ENCODE measurements at places on chromosomes 2 and 18.

DNA sequence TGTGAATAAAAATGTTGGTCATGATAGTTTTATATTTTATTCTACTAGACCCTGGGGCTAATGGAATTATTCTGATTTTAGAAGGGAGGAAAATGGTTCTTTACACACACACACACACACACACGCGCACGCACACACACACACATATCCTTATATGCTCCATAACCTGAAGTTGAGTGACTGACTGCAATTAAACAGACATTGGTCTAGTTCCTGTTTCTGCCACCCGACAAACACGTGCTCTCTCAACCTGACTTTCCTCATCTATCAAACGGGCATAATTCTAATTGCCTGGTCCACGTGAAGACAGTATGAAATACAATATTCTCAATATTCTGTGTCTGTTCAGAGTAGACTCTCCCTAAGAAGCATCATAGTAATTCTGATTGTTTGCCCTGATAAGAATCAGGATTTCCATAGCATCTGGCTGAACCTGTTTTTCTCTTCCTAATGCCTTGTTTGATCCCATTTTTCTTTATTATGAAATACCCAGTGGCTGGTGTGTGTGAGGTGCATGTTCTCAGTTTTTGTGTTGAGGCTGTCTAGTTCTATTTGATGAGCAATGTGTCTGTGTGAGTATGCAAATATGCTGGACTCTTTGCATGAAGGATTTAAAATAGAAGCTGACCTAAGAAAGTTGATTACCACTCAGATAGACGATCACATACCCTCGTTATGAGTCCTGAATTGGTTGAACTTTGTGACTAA, 51.0 kb downstream of the SETBP1 start:
- DNase-seq = no peak

DNA sequence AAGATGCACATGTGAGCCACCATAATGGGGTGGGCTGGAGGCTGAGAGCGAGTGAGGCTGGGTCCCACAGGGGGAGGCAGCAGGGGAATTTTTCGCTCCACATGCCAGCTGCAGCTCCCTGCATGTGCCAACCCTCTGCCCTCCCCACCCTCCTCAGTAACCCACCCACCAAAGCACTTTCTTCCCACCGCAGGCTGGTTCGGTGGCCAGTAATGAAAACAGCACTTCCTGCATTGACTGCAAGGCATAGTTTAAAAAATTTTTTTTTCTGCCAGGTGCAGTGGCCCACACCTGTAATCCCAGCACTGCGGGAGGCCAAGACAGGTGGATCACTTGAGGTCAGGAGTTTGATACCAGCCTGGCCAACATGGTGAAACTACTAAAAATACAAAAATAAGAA, 147.5 kb upstream of the TTC39C start:
- DNase-seq = no peak

DNA sequence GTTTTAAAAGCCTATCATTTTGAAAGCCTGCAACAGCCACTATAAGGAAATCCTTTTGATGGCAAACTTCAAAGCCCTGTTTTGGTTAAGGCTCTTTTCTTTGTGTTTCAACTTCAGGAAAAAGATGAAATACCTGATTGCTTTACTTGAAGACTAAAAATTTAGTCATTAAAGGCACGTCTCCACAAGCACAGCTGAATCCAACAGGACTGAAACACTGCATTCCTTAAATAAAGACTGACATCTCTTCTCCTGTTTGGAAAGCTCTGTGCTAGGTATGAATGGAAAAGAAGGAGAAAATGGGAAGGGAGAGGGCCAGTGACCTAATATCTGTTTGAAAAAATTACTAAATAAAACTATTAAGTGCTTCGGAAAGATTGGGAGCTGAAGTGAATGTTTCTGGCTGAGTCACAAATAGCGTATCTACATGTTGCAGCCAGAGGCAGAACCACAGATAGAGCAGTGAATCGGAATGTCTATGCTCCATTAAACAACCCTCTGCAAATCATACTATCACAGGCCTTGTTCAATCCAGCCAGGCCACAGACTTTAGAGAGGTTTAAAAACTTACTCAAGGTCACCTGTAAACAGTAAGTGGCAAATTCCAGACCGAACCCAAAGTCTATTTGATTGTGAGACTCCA, 21.1 kb upstream of the RALBP1 start:
- no peak for DNase-seq

GRCh38 chr18:59484131-59484530, 125.1 kb upstream of the LMAN1 start:
- DNase-seq = no peak

DNA sequence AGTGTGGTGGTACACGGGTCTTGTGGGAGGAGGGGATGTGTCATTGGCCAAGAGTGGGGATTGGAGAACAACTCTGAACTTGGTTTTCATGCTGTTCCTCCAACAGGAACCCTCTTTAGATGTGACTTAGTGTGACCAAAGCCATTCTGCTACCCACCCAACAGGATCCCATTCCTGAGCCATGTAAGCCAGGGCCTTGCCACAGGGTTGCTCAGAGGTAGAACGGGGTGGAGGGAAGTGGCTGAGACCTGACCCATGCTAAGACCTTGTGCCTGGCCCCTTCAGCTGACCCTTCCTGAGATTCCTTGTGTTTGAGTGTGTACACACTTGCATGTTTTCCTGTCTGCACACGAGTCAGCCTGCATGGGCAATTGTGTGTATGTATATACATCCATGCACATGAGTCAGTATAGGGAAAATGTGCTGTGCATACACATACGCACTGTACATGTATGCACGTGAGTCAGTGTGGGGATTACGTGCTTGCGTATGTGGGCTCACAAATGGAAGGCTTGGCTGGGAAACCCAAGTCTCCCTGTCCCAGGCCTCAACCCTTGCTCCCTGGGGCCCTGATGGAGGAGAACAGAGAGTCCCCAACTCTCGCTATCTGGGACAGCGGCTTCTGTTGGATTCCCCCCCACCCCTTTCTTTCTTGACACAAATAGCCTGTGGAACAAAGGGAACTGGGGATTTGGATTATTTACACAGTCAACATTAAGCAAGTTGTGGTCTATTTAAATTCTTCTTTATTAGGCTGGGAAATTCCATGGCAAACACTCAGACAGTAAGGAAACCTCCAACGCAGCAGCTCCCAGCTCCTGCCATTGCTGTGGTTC, 339.8 kb downstream of the DYSF start:
- DNase-seq = no peak

DNA sequence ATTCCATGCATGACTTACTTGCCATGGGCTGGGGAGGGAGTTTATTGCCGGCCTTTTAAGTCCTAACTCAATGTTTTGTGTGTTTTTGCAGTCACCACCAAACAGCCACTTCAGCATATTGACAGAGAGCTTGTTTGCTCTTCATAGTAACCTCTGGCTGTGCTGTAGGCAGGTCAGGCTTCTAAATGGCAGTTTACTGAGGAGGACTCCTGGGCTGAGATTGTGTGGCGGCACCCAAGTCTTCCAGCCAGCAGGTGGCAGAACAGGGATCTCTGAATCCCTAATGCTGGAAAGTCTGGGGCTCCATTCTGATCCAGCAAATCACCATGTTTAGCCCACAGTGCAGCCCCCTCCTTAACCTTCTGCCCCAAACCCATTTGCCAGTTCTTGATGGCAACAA, 121.2 kb downstream of the CAPN13 start:
- DNase-seq = no peak

DNA sequence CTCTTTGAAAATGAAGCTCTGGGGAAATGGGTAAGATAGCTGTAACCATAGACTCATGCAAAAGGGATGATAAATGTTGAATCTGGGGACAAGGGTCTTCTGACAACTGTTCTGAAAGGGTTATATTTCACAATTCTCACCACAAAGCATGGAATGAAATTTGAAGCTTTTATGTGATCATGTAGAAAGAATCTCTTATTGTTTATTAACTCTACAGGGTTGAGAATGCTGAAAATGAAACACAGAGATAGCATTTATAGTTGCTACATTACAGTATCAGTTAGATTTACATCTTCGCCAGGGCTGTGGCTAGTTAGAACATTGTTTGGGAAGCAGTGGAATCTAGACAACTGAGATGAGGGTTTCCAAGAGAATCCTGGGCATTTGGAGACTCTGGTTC, 97.4 kb upstream of the LHCGR start:
- DNase-seq = no peak

DNA sequence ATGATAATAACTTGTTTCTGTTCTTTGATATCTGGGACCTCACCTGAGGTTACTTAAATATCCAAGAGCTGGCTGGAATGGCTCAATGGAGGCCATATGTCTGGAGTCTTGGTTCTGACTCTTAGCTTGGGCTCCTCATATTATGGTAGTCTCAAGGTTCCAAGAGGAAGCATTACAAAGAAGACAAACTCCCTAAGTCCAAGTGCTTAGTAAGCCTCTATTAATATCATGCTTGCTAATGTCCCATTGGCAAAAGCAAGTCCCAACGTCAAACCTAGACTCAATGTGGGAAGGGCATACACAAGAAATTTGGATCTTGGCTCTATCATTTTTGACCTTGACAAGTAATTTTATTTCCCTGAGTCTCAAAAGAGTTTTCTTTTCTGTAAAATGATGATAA, 49.2 kb upstream of the SPOPL start:
- no peak for DNase-seq

GRCh38 chr2:229870903-229871656, 50.7 kb downstream of the TRIP12 start:
- no peak for DNase-seq

DNA sequence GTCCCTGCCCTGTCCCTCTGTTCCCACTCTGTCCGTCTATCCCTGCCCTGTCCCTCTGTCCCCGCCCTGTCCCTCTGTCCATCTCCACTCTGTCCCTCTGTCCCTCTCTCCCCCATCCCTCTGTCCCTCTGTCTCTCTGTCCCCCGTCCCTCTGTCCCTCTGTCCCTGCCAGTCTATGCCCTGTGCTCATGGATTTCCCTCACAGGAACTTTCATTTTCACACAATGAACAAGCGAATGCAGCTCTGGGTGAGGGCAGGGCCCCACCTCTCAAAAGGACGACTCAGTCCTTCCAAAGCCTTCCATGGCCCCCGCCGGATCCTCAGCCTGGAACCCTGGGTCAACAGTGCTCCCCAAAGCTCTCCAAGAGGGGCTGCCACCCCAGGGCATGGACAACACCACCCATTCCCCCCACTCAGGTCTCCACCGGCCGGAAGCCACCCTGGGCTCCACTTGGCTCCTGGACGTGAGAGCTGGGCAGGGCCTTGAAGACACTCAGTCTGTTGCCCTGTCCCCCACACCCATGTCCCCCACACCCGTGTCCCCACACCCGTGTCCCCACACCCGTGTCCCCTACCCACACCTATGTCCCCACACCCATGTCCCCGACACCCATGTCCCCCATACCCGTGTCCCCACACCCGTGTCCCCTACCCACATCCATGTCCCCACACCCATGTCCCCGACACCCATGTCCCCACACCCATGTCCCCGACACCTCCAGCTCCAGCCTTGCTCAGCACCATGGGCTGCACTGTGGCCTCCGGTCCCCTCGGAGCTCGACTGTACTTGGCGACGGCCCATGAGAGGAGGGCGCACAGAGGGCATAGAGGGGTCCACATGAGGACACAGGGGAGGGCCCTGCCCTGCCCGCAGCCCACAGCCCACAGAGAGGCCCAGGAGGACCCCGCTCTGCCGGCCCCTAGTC, 156.0 kb downstream of the PXDN start:
- no peak for DNase-seq

DNA sequence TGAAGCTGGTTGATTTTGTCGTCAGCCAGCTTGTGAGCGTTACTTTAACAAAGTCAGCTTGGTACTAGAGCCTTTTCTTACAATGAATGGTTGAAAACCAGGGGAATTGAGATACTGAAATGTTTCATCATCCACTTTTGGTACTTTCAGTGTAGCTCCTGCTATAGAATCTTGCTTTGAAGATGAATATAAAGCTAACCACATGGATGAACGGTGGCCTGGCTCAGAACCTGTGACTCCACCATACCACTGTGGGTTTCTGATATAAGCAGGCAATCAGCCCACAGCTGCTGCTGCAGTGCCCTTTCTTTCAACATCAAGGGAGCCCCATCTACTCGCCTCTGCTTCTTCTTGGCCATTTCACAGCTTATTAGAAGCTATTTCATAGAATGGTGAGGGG, 53.2 kb upstream of the GPR45 start:
- DNase-seq = no peak

- no peak for DNase-seq
Observed at GRCh38 chr2:30412684-30413570, 34.1 kb upstream of the LCLAT1 start.

DNA sequence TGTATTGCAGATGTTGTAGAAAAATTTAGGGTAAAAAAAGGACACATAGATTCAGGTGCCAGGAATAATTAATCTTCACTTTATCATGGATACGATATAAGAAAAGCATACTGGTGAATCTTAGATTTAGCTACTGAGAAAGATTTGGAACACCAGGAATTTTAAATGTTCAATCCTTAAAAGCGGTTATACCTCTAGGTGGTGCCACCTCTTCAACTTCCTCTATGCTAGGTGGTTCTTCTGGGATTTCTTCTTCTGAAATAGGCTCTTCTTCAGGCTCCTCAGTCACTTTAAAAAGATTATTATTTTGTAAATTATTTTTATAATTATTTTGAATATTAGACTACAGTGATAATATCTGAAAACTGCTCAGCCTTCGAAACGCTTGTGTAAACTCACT, 133.1 kb downstream of the TTN start:
- DNase-seq = no peak
